ENCODE measurements at places on chromosomes 1 and 21.

GRCh38 chr1:43549921-43550597 lies 19.4 kb downstream of the PTPRF start:
- DNase-seq: no peak

DNA sequence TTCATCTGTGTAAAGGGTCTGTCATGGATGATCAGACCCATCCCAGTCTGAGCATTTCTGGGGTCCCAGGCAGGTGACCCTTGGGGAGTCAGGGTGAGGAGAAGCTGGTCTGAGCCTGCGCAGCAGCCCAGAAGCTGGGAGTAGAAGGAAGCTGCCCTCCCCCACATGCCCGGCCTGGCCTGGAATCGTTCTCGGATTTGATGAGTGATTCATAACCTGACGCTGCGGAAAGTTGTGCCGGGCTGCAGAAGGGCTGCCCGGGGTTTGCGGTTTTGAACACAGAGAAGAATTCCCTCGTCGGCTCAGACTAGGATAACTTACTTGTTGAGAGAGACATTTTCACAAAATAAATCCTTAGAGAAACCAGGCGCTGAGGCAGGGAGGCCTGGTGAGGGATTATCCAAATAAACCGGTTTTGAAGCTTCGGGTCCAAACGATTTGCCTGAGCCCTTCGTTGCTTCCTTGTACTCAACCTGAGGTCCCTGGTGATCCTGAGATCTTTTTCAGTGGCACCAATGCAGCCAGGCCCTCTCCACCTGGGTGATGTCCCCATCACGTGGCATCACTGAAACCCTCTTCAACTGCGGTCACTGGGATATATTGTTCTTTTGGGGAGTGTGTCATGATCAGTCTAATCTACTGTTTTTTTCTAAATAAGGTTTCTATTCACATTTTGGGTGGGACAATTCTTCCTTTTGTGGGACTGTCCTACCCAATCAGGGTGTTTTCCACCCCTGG lies 29.2 kb downstream of the EPHB2 start:
- DNase-seq: peak; percentile 77

DNA sequence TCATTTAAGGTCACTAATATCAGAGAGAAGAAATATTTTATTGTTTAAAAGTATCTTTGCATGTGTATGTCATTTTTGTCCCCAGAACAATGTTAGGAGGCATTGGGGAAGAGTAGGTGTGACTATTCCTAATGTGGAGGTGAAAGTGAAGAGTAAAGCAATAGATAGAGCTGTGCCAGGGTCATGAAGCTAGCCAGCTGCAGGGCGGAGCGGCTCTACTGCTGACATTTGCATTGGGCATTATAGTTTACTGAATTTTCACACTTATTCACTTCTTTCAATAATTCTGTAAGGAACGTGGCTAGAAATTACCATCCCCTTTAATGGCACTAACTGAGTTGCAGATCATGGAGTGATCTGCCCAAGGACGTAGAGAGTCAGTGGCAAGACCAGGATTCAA lies 35.3 kb downstream of the KCNA2 start:
- no peak for DNase-seq

- no peak for DNase-seq
Observed at GRCh38 chr1:53959664-53960250, 13.6 kb downstream of the LRRC42 start.

DNA sequence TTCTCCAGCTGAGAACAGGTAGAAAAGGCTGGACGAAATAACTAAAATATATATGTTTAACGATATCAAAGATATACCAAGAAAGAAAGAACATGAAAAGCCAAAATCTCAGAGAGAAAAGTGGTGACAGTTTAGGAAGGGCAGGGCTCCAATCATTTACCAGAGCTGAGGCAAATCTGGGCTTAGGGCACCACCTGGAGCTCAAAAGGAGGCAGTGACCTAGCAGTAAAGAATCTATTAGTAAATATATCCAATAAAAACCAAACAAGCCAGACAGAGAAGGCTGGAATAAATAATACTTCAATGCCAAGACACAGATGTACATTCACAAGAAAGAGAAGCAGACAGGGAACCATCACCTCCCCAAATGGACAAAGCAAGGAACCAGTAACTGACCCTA lies 43.5 kb downstream of the CHIA start:
- DNase-seq: no peak

GRCh38 chr1:98429965-98430443 lies 231.5 kb upstream of the SNX7 start:
- no peak for DNase-seq

GRCh38 chr1:40255231-40255630 lies 2.8 kb upstream of the ZMPSTE24 start:
- no peak for DNase-seq

DNA sequence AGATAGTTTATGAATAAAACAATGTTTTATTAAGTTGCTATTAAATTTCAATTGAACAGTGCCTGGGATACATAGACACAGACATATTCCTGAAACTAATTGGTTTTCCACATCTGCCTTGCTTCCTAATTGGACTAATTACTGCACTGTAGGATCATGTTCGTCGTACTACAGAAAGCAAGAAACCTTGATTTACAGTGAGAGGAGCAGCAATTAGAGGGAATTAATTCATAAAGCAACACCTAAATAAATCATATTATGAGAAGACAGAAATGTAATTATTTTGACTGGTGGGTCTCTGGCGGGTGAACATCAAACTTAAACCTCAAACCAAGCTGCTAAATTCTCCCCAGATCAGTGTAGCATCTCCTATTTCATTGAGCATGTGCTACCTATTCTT lies 124.6 kb upstream of the CAMK1G start:
- DNase-seq: no peak
